ENCODE measurements at places on chromosomes 6 and 20. TPM values are rescaled to one million over a fixed set of nuclear protein-coding genes. Genes with fewer than 3 reads are reported as not detected.

C20orf141 gene
- not detected for total RNA-seq

SEMG1 gene
- not detected for total RNA-seq

WFDC9 gene
- total RNA-seq: not detected

ISM1 gene
- total RNA-seq: not detected

DNA sequence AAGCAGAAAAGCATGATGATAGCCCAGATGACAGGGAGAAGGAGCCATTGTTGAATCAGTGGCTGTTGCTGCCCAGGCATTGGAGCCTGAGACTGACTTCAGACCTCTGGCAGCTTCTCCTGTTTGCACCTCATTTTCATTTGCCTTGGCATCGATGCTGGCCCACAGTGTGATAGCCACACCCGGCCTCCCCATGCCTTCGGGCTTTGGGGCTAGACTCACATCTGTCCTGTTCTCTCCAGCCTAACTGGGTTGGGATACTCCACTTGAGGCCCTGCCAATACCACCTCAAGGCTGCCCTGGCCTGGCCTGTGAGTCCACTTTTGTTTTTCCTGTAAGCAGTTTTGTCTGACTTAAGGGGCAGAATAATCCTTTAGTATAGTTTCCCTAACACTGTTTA, 140.4 kb downstream of the UST start:
- DNase-seq: peak; percentile 71

DNA sequence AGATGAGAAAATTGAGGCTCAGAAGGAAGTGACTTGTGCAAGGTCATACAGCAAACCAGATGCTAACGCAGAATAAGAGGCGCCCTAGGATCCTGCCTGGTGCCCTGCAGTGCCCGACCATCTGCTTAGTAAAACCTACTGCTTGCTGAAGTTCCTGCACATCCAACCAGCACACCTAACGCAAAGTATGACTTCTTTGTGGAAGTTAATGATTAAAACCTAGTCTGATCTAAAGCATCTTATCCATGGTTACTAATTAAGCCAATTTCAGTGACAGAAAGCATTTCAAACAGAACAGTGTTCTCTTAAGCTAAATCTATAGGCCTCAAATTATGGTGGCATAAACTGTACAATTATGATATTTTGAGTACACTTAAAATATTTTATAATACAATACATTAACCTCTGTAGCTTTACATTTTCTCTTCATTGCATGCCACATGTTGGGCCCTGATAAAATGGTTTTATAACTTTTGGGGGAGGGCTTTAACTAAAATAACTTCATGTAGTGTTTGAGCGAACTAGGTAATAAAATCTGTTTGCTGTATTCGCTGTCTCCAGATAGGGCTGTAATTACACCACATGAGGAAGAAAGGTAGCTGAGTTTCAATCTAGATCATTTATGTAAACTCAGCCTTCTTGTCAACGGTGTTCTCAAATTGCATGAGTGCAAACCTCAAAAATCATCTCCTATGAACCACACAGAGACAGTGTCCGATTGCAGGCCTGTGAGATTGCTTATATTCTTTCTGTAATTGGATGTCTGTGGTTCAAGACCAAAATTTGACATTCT, 37.5 kb upstream of the BEND3 start:
- DNase-seq: no peak

- DNase-seq: no peak
Observed at GRCh38 chr6:119028091-119028490, 50.4 kb downstream of the FAM184A start.

- peak; percentile 60 for DNase-seq
Observed at GRCh38 chr6:166556336-166556735, 30.1 kb downstream of the RAMACL start.

DNA sequence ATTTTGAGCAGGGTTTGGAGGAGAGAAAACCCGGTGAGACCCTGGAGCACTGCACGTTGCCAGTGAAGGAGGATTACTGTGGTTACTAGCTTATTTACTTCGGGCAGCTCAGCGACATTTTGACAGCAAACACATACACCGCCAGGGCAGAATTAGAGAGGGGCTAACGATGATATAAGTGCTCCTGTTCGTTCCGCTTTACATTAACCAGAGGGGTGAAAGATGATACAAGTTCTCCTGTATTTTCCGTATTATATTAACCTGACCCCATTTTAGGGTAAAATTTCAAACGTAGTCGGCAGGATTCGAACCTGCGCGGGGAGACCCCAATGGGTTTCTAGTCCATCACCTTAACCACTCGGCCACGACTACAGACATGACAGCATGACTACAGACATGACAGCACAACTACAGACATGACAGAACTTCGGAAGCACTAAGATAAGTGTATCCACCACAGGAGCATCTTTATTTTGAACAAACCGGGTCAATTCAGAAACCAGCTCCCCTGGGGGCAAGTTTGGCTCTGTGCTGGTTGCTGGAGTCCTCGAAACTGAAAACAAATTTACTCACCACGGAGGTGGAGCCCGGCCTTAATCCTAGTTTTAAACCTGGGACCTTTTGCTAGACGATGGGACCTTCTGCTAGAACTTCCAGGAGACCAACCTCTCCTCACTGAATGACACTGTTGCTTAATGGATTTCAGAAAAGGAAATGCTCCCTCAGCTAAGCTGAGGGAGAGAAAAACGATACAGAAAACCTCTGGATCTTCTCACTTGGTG, 80.4 kb upstream of the ZNF184 start:
- DNase-seq: peak; percentile 14

GRCh38 chr6:41237128-41237527, 9.0 kb downstream of the TREML4 start:
- no peak for DNase-seq

- peak; percentile 22 for DNase-seq
Observed at GRCh38 chr6:20438462-20439070, 36.9 kb downstream of the E2F3 start.

- peak; percentile 66 for DNase-seq
Observed at GRCh38 chr6:170279977-170280688, 10.7 kb downstream of the DLL1 start.

All from GM23248 (cell line).